ENCODE measurements at places on chromosomes 11 and 22.

- DNase-seq: no peak
Measured at GRCh38 chr11:25860677-25861450, 471.1 kb upstream of the ANO3 start.

GRCh38 chr11:95222817-95223216 is 8.2 kb downstream of the SESN3 start:
- no peak for DNase-seq

GRCh38 chr11:1873048-1873812 is 18.5 kb downstream of the PRR33 start:
- DNase-seq: no peak

GRCh38 chr11:47617417-47617809 is 23.2 kb upstream of the C1QTNF4 start:
- no peak for DNase-seq

DNA sequence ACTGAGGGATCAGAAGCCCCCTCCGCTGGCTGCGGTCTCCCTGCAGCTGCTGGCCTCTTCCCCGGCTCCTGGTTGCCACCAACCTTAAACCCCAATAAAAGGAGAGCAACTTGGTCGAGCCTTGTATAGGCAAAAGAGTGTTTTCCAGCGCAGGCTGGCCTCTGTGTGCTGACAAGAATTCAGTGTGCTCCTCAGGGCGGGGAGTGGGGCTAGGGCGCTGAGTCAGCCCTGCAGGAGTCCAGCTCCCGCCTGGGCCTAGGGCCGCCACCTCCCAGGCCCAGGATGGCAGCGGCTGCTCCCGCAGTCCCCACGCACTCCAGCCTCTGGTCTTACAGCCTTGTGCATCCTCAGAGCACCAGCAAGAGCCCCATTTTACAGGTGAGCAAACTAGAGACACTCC is at the start of gene SHISAL1:
SHISAL1 (minus strand) TSS at position 186 of the 400 bp plus-strand sequence. CDS start 12,006 bp downstream, outside the sequence.
- DNase-seq: no peak

- DNase-seq: peak; percentile 99
Measured at GRCh38 chr22:40856513-40857308, at the start of the genes ST13 and XPNPEP3. Gene ST13 (minus strand): TSS chr22:40856639. CDS start chr22:40856540, 99 bp downstream. Gene XPNPEP3 (plus strand): TSS chr22:40857148. CDS start chr22:40857182, 34 bp downstream.

DNA sequence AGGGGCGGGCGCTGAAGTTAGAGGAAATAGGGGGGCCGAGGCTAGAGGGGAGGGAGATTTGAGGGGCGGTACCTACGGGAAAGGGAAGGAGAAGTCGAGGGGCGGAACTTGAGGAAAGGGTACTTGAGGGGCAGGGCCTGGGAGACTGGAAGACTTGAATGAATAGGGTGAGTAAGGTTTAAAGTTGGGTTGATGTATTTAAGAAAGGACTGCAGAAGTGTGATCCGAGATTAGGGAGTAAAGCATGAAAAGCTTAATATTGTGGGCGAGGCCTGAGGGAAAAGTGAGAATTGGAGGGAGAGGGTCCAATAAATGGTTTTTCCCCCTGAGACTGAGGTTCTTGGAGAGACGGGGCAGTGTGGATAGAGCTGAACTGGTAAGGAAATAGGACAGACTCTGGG is 723 bp downstream of the HSCB start:
- DNase-seq: no peak

DNA sequence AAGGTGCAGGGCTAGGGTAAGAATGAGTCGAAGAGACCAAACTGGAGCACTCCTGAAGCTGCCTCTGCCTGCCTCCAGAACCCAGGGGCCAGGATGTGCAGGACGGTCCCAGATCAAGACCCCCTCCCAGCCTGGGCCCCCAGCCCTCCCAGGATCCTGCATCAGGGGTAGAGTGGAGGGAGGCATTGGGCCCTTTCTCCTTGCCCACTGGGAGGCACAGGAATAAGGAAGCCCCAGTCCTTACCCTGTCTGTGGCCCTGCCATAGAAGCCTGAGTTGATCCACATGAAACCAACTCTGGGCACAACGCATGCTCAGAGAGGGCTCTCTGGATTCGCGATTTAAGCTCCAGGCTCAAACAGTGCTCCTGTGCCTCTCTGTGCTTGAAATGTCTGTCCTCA is 661.8 kb upstream of the B3GAT1 start:
- no peak for DNase-seq

DNA sequence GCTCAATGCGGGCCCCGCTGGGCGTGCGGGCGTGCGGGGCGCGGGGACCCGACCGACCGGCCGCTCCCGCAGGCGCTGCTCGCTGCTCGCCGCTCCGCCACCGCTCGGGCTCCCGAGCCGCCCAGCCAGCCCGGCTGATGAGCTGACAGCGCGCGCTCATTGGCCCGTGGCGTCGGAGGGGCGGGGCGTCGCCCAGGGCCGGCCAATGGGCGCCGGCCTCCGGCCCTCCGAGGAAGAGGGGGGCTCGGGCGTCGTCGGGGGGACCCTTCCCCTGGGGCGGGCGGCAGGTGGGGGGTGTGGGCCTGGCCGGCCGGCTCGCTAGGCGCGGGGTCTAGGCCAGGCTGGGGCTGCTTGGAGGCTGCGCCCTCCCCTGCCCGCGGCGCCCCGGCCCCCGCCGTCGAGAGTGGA is at the start of gene SCUBE1:
SCUBE1 (minus strand) TSS at position 111 of the 408 bp plus-strand sequence. CDS start 111 bp downstream, outside the sequence.
- DNase-seq: no peak

- no peak for DNase-seq
Measured at GRCh38 chr22:33053323-33053722, 4.9 kb downstream of the SYN3 start.

GRCh38 chr22:32627091-32627490 is 152.5 kb downstream of the FBXO7 start:
- DNase-seq: no peak

DNA sequence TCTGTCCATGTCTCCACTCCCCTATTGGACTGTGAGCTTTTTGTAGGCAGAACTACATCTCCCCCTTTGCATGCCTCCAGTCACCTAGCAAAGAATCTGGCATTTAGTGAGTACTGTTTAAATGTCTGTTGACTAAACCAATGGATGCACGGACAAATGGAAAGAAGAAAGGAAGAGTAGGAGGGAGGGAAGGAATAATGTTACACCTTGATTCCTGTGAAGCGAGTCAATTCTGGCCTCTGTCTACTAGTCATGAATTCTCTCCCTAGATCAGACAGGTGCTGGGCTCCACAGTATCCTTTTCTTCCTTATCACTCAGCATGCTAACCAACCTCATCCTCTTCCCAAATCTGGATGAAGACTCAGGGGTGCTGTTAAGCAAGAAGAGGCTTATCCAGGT is 33.6 kb downstream of the GALNT18 start:
- DNase-seq: no peak

DNA sequence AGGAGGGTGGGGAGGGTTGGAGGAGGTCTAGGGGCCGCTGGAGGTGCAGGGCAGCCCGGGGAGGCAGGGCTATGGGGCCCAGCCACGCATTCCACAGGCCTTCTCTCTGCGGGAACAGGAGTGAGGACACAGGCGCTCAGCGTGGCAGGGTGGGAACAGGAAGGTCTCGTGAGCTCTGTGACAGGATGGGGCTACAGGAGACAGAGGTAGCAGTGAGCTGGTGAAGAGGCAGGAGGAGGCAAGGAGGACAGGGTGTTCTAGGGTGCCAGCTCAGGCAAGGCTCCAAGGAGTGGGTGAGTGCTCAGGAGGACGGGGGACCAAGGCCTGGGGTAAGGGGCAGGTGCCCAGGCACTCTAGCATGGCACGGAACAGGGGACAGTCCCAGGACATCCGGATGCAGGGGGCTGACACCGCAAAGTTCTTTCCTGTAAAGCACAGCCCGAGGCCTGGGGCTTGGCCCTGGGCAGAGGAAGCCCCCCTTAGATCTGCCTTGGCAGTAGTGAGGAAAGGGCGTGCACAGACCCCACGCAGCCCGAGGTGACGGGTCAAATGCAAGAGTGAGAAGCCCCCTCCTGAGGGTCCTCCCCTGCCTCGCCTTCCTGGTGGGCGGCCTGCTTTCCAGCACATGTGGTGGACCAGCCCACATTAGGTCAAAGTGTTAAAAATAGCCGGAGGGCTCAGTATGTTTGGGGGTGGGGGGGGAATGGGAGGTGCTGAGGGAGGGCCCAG is 4.7 kb upstream of the NEAT1 start:
- DNase-seq: no peak

GRCh38 chr11:30960387-30960992 is 374.3 kb upstream of the MPPED2 start:
- DNase-seq: no peak

DNA sequence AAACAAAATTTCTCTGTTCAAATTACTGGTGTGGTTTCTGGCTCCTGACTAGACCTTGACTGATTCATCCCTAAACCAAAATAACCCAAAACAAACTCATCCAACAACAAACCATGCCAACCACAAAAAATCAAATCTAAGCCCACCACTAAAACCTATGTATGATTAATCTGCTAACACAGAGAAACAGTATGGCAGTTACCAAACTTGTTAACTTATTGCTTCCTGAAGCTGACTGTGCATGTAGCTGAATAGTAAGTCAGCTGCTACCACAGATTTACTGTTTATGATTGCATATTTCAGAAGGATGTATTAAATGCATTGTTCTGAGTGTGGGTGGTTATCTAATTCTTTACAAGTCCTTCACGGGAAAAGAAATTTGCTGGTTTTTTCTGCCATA is 231.1 kb downstream of the SWAP70 start:
- no peak for DNase-seq

DNA sequence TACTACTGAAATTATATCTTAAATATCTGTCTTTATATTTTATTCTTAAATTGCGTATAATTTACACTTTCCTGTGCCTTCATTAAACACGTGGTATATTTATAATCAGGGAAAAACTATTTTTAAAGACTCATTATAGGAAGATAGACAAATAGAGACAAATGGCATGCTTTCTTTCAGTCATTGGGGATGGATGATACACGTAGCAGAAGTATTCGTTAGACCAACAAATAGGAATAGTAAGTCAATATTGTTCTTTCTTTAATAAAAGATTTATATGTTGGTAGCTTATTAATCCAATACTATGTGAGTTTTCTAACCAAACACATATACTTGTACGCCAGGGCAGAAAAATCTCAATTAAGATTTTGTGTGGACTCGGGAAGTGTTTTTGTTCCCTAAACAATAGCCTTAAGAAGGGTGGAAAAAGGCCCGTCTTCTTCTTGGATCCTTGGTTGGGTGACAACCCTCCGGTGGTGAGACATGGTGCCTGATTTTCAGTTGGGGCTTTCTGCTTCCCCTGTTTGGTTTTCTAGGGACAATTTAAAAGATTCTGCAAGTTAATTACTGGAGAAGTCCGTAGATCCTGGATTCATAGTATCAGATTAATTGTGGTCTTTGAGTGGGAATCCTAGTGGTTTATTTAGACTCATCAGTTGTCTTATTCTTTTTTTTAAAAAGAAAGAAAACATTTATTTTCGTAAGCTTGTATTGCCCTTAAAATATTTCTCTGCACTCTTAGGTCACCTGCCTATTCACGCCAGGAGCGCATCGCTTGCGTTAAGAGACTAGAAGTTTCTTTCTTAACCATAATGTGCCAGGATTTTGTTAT is 83.5 kb upstream of the WNT7B start:
- no peak for DNase-seq

DNA sequence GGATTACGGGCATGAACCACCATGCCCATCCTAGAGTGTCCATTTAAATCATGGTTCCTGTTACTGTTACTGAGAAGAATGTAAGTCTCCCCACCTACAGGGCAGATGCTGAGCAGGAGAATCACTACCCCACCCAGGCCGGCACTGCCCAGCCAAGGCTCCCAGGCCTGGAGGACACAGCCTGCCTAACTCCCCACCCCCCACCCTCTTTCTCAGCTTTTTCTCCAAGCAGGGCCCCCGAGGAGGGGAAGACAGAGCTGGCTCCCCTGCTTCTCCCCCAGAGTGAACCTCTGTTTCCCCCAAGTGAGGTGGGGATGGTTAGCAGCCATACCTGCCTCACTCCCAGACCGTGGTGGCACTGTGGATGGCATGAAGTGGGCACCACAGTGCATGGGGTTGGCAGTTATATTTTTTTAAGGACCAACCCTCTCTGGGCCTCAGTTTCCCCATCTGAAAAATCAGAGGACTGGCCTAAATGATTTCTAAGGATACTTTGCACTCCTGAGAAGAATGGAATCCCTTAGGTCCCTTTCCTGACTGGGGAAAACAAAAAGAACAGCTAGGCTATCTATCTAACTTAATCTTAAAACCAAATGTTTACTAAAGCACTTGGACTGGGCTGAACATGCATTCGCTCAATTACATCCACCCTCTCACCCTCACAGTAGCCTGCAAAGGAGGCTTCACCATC is 5.0 kb downstream of the CBX7 start:
- DNase-seq: no peak

DNA sequence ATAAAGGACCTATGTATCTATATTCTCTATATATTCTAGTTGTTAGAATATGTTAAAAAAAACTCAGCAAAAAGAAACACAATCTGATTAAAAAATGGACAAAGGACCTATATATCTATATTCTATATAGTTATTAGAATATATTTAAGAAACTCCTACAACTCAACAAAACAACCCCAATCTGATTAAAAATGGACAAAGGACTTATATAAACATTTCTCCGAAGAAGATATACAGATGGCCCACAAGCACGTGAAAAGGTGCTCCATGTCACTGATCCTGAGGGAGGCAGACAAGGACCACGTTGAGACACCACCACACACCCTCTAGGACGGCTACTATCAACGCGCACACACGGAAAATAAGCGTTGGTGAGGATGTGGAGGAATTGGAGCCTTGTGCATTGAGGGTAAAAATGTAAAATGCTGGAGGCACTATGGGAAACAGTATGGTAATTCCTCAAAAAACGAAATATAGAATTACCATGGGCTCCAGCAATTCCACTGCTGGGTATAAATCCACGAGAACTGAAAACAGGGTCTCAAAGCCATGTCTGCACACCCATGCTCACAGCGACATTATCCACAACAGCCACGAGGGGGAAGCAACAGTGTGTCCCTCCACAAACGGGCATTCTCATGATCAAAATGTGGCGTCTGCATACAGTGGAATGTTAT is 22.7 kb downstream of the YPEL1 start:
- DNase-seq: no peak

- no peak for DNase-seq
Measured at GRCh38 chr11:45355706-45356041, 69.5 kb upstream of the SYT13 start.

DNA sequence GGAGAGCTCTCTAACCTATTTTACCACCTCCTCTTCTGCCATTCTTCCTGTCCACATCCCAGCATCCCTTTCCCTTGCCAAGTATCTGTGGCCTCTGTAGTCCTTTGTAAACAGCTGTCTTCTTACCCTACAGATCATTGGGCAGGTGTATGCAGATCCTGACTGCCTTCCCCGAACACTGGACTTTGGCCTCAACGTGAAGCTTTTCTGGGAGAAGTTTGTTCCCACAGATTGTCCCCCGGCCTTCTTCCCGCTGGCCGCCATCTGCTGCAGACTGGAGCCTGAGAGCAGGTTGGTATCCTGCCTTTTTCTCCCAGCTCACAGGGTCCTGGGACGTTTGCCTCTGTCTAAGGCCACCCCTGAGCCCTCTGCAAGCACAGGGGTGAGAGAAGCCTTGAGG is 17.3 kb downstream of the PIK3IP1 start:
- DNase-seq: no peak

GRCh38 chr11:19393941-19394340 is 153.2 kb upstream of the E2F8 start:
- DNase-seq: no peak

GRCh38 chr11:72236083-72236697 is 7.8 kb downstream of the PHOX2A start:
- no peak for DNase-seq

- DNase-seq: no peak
Measured at GRCh38 chr11:9263840-9264315, 1.3 kb downstream of the DENND5A start.

GRCh38 chr11:95827696-95828095 is 37.4 kb downstream of the CEP57 start:
- DNase-seq: no peak

- no peak for DNase-seq
Measured at GRCh38 chr11:78192911-78193351, 4.2 kb downstream of the USP35 start.
